ENCODE measurements at places on chromosomes 13 and 19. TPM values are rescaled to one million over a fixed set of nuclear protein-coding genes. Genes with fewer than 3 reads are reported as not detected.
A peak's percentile ranks its signal among the peaks of the same experiment; 100 is the strongest.

GRCh38 chr13:73618275-73618865 is 515.8 kb downstream of the KLF12 start:
- H3K27ac ChIP-seq: no peak overlapping the region
- no peak for DNase-seq
- H3K4me1 ChIP-seq: peaks cover 15% of the 10 kb centered on the region
- peaks cover 3% of the 10 kb centered on the region for H3K36me3 ChIP-seq
- H3K27me3 ChIP-seq: no peaks in the 10 kb centered on the region
- no peak overlapping the region for H3K4me3 ChIP-seq

- H3K27ac ChIP-seq: no peak overlapping the region
- H3K4me1 ChIP-seq: no peaks in the 10 kb centered on the region
- no peak for DNase-seq
Observed at GRCh38 chr13:107585469-107586180, 629.7 kb downstream of the LIG4 start.

DNA sequence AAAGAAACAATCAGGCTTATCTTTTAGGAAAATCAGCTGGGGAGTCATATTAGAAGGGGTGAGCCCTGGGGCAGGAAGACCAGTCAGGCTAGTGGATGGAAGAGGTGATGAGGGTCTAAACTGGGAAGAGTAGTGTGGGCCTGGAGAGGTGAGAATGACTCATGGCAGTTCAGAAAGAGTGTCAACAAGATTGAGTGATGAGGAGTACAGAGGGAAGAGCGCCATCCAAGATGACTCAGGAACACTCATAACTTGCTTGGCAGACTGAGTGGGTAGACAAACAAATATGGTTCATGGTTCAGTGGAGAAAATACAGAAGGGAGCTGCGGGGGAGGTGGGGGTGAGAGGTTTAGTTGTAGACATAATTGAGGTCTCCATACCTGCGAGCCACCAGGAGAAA is 17.3 kb upstream of the CLDN10 start:
- H3K4me1 ChIP-seq: no peaks in the 10 kb centered on the region
- peaks cover 21% of the 10 kb centered on the region for H3K27me3 ChIP-seq
- H3K4me3 ChIP-seq: no peak overlapping the region
- H3K36me3 ChIP-seq: no peaks in the 10 kb centered on the region
- no peak for DNase-seq

- peaks cover 4% of the 10 kb centered on the region for H3K36me3 ChIP-seq
- H3K27ac ChIP-seq: no peak overlapping the region
Observed at GRCh38 chr13:113273851-113274590, 23.0 kb upstream of the LAMP1 start.

DNA sequence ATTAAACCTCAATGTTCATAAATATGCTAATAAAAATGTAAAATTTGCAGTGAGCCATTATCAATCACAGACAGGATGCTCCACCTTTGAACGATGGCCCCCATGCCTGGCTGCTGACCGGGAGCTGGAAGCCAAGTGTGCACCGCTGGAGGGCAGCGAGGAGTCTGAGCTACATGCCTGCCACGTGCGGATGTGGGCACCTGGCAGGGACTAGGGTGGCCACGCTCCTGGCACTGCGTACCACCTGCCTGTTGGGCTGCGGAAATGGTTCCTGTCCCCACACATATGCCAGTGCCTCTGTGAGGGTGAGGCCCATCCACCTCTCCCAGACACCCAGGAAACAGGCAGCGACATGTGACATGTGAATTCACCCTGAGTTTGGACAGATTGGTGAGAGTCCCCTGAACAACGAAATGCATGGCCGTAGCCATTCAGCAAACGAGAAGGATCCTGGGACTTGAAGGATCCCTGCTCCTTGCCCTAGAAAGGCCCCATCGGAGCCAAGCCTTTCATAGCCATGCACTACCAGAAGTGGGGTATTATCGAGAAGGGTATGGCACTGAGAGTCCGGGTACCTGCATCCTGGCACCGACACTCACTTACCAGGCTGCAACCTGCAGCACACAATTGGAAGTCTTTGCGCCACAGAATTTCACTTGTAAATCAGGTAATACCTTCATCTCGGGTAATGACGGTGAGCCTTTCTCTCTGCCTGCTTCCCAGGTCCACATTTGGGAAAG is 35.8 kb downstream of the TSHZ3 start:
- no peak overlapping the region for H3K27ac ChIP-seq
- H3K4me3 ChIP-seq: no peak overlapping the region
- no peaks in the 10 kb centered on the region for H3K4me1 ChIP-seq
- no peaks in the 10 kb centered on the region for H3K36me3 ChIP-seq

DNA sequence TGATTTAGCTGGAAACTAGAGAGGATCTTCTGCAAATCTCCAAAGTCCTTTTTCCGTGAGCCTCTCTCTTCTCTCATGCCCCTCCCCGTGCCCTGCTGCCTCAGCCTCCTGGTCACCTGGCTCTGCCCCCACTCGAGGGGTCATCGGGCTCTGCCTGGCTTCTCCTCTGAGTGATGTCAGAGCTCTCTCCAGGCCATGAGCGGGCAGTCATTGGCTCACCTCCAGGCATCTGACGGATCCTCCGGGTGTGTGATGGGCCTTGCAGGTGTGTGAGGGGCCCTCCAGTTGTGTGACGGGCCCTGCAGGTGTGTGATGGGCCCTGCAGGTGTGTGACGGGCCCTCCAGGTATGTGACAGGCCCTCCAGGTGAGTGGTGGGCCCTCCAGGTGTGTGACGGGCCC is 10.3 kb upstream of the GAS6 start:
- no peaks in the 10 kb centered on the region for H3K36me3 ChIP-seq
- H3K4me3 ChIP-seq: no peak overlapping the region
- no peak overlapping the region for H3K27ac ChIP-seq

DNA sequence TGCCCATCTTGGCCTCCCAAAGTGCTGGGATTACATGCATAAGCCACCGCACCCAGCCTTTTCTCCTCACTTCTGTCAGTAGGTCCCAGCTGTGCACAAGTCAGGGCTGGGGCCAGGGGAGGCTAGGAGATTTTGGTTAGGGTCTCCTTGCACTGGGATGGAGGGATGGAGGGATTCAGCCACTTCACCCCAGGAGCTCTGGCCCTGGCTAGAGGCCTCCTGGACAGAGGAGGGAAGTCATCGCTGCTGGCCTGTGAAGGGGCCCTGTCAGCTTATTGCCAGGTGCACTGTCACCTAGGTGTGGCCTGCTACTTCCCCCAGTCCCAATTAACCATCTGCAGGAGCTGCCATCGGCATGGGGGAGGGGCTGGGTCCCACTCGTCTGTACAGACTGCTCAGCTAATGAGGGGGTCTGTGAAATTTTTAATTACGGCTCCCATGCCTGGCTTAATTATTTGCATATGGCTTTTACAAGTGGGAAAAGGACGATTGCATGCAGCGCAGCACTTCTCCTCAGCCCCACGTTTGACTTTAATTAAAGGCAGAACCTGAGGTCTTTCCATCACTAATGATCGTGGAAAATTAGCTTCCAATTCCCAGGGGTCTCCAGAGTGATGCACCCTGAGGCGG is 52.4 kb downstream of the CHST8 start:
- no peak overlapping the region for H3K27ac ChIP-seq
- DNase-seq: no peak
- H3K4me1 ChIP-seq: no peaks in the 10 kb centered on the region
- H3K4me3 ChIP-seq: no peak overlapping the region
- no peaks in the 10 kb centered on the region for H3K36me3 ChIP-seq

DNA sequence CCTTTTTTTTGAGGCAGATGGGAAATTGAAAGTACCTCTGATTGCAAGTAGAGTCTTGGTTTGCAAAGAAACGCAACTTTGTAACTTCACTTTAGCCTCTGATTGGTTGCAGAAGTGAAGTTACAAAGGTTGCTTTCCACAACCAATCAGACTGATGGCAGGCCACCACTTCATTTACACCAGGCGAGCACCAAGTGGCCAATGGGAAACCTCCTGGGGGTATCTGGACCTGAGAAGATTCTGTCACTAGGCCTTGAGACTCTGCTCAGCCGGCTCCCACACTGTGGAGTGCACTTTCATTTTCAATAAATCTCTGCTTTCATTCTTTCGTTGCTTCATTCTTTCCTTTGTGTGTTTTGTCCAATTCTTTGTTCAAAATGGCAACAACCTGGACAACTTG is 19.1 kb downstream of the PEPD start:
- no peak for DNase-seq
- H3K27me3 ChIP-seq: no peaks in the 10 kb centered on the region
- no peak overlapping the region for H3K4me3 ChIP-seq
- no peak overlapping the region for H3K27ac ChIP-seq
- peaks cover 2% of the 10 kb centered on the region for H3K36me3 ChIP-seq
- H3K4me1 ChIP-seq: peaks cover 2% of the 10 kb centered on the region

DNA sequence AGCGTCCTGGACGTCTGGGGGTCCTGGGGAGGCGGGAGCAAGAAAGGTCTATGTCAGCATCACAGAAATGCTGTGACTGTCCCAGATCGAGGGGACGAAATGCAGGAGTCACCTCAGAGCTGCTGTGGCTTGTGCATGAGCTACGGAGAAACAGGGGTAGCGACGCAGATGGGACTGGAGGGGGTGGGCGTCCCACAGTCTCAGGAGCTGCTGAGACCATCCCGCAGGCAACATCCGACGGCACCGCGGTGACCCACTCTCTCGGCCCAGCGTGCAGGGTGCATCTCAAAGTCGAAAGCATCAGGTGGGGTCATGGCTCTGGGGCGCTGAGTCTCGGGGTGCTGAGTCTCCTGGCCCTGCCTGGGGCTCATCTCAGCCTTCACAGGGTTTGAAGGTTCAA is 37.4 kb upstream of the C13orf46 start:
- no peak overlapping the region for H3K4me3 ChIP-seq
- H3K27ac ChIP-seq: peak overlapping the region; percentile 42
- H3K27me3 ChIP-seq: no peaks in the 10 kb centered on the region
- H3K36me3 ChIP-seq: peaks cover 8% of the 10 kb centered on the region

GRCh38 chr13:26989261-26989956 is 182.2 kb downstream of the USP12 start:
- no peak overlapping the region for H3K4me3 ChIP-seq
- no peak overlapping the region for H3K27ac ChIP-seq
- no peak for DNase-seq
- peaks cover 7% of the 10 kb centered on the region for H3K27me3 ChIP-seq
- H3K36me3 ChIP-seq: no peaks in the 10 kb centered on the region

GRCh38 chr19:22088541-22089144 is 36.4 kb downstream of the ZNF257 start:
- no peaks in the 10 kb centered on the region for H3K27me3 ChIP-seq
- no peak overlapping the region for H3K4me3 ChIP-seq
- H3K36me3 ChIP-seq: peaks cover 33% of the 10 kb centered on the region
- DNase-seq: no peak
- no peak overlapping the region for H3K27ac ChIP-seq

GRCh38 chr13:105902396-105902795 is 633.1 kb downstream of the EFNB2 start:
- DNase-seq: no peak
- no peaks in the 10 kb centered on the region for H3K36me3 ChIP-seq
- no peaks in the 10 kb centered on the region for H3K4me1 ChIP-seq
- no peak overlapping the region for H3K4me3 ChIP-seq

GRCh38 chr19:17497149-17497798 is 14.2 kb upstream of the PGLS start:
- H3K4me1 ChIP-seq: peaks cover 29% of the 10 kb centered on the region
- H3K4me3 ChIP-seq: no peak overlapping the region
- H3K27ac ChIP-seq: no peak overlapping the region
- H3K36me3 ChIP-seq: peaks cover 1% of the 10 kb centered on the region

DNA sequence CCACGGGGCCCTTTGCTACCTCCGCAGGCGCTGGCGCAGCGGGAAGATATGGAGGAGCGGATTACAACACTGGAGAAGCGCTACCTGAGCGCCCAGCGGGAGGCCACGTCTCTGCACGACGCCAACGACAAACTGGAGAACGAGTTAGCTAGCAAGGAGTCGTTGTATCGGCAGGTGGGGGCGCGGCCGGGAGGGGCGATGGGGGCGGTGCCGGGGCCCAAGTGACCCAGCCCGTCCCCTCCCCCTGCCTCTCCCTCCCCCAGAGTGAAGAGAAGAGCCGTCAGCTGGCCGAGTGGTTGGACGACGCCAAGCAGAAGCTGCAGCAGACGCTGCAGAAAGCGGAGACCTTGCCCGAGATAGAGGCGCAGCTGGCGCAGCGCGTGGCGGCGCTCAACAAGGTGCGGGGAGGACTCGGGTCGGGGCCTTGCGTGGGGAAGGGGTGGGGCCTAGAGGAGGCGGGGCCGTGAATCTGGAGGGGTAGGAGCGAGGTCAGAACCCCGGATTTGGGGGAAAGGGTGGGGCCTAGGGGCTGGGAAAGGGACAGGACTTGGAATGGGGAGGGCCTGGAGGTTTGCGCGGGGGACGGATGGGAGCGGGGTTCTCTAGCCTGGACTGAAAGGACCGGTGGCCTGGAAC is 13.7 kb downstream of the PPFIA3 start:
- peaks cover 1% of the 10 kb centered on the region for H3K36me3 ChIP-seq
- peaks cover 14% of the 10 kb centered on the region for H3K4me1 ChIP-seq
- DNase-seq: peak; percentile 53
- H3K4me3 ChIP-seq: peak overlapping the region; percentile 81
- peak overlapping the region; percentile 54 for H3K27ac ChIP-seq
- H3K27me3 ChIP-seq: peaks cover 15% of the 10 kb centered on the region

- no peak overlapping the region for H3K4me3 ChIP-seq
- H3K36me3 ChIP-seq: no peaks in the 10 kb centered on the region
- peaks cover 2% of the 10 kb centered on the region for H3K27me3 ChIP-seq
- no peak for DNase-seq
Observed at GRCh38 chr13:38530492-38530891, 156.4 kb upstream of the FREM2 start.

- no peak overlapping the region for H3K27ac ChIP-seq
- H3K4me1 ChIP-seq: peaks cover 9% of the 10 kb centered on the region
- no peak overlapping the region for H3K4me3 ChIP-seq
- H3K36me3 ChIP-seq: no peaks in the 10 kb centered on the region
Observed at GRCh38 chr19:18717601-18718000, 34.1 kb downstream of the CRTC1 start.

SOHLH2 gene
- total RNA-seq: not detected

CYP4F12 gene
- total RNA-seq: 2.4 TPM

ZNF491 gene
- total RNA-seq: 3.6 TPM

ATCAY gene
- total RNA-seq: not detected

PABPC3 gene
- total RNA-seq: 0.42 TPM

TEX101 gene
- not detected for total RNA-seq

KIR3DL2 gene
- 0.36 TPM for total RNA-seq

GEMIN7 gene
- total RNA-seq: 26.2 TPM

All from activated naive CD8-positive, alpha-beta T cell treated with anti-CD3 and anti-CD28 coated beads, Interleukin-2, amount 10 ng/mL, durations not matched to agents 7 days and 5 days (primary cell).